ENCODE measurements at places on chromosomes 4 and X.

- no peak for DNase-seq
Observed at GRCh38 chr4:143700416-143701352, at the start of gene FREM3. TSS of gene FREM3 (minus strand) at chr4:143700675. CDS start at chr4:143700675, 0 bp downstream.

DNA sequence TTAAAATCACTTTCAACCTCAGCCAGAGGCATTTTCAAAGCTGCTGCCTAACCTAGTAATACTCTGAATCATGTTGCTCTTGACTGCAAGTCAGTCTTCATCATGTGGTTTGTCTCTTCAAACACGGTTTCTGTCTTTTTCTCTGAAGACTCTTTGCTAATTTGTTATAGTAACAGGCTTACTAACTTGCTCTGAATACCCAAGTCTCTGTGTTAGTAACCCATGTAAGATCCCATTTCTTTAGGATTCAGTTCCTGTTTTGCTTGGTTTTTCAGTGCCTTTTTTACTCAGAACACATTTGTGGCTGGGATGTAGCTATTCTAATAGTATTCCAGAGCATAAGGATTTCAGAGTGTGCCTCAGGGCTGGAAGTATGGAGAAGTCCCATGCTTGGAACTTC lies 1450.6 kb upstream of the IGFBP7 start:
- DNase-seq, result no peak

GRCh38 chrX:18995221-18995620 lies 11.3 kb upstream of the PHKA2 start:
- DNase-seq, result peak; percentile 57

DNA sequence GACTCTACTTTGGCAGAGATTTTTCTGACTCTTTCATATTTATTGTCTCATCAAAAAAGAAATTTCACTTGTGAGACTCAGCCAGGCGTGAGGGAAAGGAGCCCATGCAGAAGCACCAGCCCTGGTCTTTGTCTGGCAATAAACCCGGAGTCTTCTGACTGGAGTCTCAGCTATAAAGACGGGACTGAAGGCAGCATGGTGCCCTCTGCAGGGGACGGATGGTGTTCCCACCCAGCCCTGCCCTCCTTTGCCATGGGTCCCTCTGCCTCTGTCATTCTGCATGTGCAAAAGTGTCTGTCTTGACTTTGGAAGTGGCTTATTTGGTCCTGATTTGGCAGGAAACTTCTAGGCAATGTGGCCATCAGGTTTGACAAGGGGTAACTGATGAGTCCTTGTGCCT lies 14.2 kb downstream of the ZNF185 start:
- DNase-seq, result no peak

Measured in fibroblast of mammary gland (primary cell).